Stromal cell of bone marrow (primary cell): ENCODE measurements at places on chromosomes 7 and 10.
A peak's percentile ranks its signal among the peaks of the same experiment; 100 is the strongest.

- DNase-seq, result no peak
These were observed 12.0 kb upstream of the RHOBTB1 start for GRCh38 chr10:60955957-60956425.

- no peak for DNase-seq
These were observed 20.0 kb downstream of the JAZF1 start for GRCh38 chr7:28160551-28160991.

DNA sequence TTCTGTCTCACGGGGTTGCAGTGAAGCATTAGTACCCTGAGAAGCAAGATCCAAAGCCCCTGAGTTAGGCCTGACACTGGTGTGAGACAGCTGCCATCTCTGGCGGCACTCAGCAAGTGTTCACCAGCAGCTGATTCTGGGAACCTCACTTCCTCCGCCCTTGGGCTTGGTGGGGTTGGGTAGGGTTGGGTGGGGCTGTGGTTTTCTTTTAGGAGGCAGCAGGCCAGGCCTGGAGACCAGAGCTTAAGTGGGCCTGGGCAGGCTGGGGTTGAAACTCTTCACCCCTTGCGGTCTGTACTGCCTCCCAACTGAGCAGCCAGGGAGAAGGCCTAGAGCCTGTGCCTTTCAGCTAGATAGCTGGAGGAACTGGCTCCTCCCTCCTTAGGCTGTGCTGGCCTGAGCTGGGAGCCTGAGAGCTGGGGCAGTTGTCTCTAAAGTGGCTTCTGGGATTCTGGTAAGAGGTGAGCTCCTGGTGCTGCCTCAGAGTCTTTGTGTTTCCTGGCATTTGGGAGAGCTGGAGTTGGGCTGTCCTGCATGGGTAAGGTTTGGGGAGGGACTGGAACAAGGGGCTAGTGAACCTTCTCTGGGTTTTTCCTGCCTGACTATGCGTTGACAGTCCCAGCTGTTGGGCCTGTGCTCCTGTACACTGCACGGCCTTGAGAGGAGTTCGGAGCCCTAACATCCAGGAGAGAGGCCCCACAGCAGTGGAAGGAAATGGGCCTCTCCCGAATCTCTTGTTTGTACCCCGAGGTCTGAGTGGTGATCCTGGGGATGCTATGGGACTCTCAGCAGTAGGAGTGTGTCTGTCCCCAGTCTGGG lies 5.1 kb downstream of the TSPAN14 start:
- DNase-seq, result peak; percentile 82

DNA sequence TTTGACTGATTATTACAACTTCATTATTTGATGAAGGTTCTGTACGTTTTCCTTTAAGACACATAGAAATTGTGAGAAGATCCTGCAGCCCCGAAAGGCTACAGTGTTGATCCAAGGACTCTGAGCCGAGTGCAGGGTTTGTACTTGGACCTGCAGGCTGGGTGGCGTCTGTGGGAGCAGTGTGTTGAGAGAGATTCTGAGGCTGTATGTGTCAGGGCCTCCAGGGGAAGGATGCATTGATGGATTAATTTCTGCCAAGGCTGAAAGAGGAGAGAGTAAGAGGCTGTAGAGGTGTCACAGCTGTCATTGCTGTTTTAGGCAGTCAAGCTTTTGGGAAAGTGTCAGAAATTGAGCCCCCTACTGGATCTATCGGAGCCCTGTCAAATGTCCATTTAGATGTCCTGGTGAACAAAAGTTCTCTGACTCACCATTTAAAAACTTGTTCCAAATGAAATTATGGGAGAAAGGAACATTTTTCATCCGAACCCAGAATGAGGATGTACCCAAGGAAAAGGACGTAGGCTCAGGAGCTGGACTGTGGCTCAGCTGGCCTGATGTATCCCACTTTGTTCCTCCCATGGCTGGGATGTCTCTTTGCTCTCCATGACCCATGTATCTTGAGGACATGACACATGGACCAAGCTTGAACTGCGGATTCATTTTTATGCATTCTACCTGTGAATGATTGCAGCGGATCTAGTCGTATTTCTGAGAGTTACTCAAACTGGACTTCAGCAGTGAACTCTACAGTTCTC lies 102.2 kb downstream of the TCF7L2 start:
- DNase-seq, result no peak

- DNase-seq, result no peak
These were observed 90.0 kb upstream of the PLXNA4 start for GRCh38 chr7:132666071-132666773.

GRCh38 chr7:149625340-149625946 lies 127.8 kb upstream of the ZNF746 start:
- no peak for DNase-seq

DNA sequence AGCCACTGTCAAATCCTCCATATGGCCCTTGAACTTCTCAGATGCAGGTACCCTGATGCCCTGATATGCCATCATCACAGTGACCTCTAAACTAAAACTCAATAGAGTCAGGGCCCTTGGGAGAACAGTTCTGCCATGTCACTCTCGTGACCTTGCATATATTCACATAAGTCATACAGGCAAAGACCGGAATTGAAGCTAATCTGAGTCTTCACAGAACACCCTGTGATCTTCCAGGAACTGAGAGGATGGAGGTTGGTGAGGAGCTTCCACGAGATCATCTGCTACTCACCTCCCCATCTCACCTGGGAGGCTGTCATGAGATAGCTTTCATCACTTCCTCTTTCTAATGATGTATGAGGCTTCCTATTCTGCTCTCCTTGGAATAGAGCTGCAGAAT lies 228.7 kb upstream of the CCDC6 start:
- DNase-seq, result no peak

- no peak for DNase-seq
These were observed 288.3 kb upstream of the MKLN1 start for GRCh38 chr7:131039355-131039762.

GRCh38 chr7:140685407-140686087 lies 11.0 kb upstream of the NDUFB2 start:
- no peak for DNase-seq

DNA sequence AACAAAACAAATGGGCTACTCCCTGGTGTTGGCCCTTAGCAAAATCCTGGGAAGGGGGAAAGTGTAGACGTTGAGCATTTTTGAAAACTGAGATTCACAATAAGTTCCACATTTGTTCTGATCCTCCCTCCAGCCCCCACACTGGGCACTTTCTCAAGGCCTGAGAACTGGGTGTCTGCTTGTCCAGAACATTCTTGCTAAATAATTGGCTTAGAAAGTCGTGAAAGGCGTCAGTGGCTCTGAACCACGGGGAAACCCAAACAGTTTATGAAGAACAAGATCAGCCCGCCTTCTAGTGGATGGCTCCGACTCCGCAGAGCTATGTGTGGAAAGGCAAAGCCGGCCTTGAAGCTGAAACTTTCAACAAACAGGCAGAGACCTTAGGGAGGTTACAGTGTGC lies 370.1 kb downstream of the PRPF18 start:
- DNase-seq, result peak; percentile 80

DNA sequence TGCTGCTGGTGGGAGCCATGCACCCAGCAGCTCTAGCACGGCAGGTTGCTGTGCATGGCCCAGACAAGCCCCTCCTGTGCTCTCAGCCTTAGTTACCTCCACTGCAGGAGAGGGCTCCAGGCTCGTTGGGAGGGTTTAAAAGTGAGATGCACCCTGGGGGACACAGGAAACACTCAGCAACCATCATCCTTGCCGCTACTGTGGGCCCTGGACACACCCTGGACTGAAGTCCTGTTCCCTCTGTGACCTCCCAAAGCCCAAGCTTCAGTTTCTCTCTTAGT lies 49.0 kb downstream of the FOXL3 start:
- no peak for DNase-seq

DNA sequence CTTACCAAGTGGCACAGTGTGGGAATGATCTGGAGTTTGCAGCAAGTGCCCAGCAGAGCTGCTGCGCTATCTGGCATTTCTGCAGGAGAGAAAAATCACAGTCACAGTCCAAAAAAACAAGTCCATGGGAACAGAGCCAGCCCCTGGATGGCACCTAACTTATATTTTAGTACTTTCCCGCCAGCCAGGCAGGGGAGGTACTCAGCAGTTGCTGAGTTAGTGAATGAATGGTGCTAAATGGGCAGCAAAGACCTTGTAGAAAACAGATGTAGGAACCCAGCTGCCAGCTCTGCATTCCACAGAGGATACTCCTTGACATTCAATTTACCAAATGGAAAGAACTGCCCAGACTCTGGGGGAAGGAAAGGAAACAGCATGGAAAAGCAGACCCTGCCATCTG lies 54.5 kb downstream of the GSDME start:
- DNase-seq, result no peak

- no peak for DNase-seq
These were observed 61.7 kb upstream of the PPIF start for GRCh38 chr10:79285315-79286197.

DNA sequence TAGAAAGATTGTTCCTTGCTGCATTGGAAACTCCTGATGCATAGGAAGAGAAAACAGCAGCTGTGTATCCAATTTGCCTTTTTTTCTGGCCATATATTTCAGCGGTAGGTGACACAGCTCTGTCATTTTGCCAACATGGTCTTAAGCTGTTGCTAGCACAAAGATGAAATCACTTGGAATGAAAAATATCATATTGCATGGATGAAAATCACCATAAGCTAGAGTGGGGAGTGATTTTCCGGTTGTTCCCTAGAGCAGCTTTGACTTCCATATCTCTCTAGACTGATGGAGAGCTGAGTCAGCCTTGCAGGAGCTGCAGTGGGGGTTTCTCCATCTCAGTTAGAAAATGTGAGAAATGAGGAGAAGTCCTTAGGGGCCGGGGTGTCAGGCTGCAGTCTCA lies 38.3 kb upstream of the BTBD16 start:
- peak; percentile 69 for DNase-seq

DNA sequence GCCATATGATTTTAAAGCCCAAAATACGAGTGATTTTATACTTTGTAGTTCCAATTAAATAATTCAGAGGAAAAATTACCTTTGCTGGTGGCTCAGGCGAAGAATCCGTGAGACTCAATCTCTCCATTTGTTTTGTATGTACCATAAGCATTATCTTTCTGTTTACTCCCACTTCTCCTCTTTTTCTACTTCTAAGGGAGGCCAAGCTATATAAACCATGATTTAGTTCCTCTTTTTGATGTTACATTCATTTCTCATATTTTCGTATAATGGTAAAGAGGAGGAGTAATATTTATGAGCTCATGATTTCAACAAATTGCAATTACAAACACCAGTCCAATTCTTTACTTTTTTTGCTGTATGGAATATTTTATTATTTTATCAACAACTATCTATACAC lies 50.6 kb upstream of the TES start:
- no peak for DNase-seq

DNA sequence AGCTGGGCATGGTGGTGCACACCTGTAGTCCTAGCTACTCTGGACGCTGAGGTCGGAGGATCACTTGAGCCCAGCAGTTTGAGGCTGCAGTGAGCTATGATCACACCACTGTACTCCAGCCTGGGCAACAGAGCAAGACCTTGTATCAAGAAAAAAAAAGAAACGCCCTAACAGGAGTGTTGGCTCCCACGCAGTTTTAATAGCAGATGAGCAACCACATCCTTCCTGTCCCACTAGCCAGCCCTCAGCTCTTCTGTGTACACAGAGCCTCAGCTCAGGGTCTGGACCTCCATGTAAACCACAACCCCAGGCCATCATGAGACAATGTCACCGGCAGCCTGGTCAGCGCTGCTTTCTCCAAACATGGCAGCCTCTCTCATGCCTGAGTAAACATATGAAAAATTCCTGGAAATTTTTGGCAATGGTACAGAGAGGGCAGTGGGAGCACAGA lies 108.2 kb downstream of the PIP4K2A start:
- no peak for DNase-seq

- DNase-seq, result no peak
These were observed 31.8 kb downstream of the BAMBI start for GRCh38 chr10:28709001-28709710.

GRCh38 chr10:75379212-75379724 lies 22.3 kb downstream of the ZNF503 start:
- no peak for DNase-seq

- DNase-seq, result no peak
These were observed 131.0 kb upstream of the ZNF804B start for GRCh38 chr7:88628363-88629085.

DNA sequence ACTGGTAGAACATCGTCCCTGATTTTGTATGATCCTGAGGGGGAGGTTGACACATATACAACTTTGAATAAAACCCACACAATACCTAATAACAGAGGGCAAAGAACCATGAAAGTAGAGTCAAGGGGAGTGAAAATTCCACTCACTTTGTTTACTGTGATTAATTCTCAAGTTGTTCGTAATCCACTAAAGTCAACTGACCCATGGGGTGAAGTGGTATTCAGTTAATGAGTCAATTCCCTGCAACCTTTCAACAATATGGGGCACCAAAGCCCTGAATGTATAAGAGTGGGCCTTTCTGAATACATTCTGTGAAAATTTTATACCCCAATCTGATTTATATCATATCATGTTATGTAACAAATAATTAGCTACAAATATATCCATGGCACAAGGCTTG lies 39.0 kb upstream of the C10orf67 start:
- no peak for DNase-seq

- DNase-seq, result no peak
These were observed 11.8 kb upstream of the ACBD5 start for GRCh38 chr10:27252267-27253000.

DNA sequence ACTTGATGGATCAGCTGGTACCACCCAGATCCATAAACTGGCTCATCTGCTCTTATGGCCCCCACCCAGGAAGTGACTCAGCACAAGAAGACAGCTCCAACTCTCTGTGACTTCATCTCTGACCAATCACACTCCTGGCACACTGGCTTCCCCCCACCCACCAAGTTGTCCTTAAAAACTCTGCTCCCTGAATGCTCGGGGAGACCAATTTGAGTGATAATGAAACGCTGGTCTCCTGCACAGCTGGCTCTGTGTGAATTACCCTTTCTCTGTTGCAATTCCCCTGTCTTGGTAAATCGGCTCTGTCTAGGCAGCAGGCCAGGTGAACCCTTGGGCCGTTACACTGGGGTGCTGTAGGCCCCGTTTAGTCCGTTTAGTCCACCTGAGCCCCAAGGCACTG lies 23.4 kb upstream of the BNIP3 start:
- no peak for DNase-seq

GRCh38 chr10:60203993-60204618 lies 185.6 kb downstream of the ANK3 start:
- DNase-seq, result peak; percentile 27

GRCh38 chr10:88974446-88975376 lies 15.9 kb upstream of the FAS start:
- no peak for DNase-seq

DNA sequence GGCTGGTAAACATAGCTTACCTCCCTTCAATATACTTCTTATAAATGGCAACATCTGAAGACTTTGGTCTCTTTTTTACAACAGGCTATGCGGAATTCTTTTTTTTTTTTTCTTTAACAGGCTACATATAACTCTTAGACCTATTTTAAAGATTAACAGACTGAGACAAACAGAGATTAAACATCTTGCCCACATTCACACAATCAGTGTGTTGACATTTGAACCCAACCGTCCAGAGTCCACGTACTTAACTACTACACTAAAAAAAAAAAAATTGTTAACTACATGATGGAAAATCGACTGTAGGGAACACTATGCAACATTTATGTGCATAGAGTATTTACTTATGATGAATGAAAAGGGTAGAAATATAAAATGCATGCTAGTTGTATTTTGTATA lies 298.5 kb downstream of the ELMO1 start:
- no peak for DNase-seq
